ENCODE measurements at places on chromosomes 12 and 14.

DNA sequence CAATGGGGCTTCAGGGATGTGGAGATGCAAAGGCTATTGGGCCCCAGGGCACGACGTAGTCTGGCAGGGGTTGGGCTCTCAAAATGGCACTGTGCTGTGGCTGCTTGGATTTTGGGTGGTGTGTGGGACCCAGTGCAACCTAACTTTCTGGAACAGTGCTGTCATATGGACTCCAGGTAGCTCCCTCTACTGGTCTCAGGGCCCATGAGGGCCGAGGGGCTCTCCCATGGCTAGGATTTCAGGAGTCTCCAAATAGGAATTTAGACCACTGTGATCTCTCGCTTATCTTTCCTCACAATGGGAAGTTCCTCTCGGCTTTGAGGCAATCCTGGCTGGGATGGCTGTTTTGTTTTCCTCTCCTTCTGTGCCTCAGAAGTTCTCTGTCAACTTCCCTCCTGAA, 68.2 kb upstream of the MUCL1 start:
- DNase-seq = no peak

DNA sequence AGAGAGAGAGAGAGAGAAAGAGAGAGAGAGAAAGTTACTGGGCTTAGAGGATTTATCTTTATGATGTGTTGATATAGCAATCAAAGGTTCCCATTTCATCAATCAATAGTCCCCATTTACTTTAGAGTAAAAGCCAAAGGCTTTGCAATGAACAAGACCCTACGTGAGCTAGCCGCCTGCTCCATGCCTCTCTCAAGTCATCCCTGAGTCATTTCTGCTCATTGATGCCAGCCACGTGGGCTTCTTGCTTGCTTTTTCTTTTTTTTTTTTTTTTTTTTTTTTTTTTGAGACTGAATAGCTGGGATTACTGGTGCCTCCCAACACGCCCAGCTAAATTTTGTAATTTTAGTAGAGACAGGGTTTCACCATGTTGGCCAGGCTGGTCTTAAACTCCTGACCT, 70.9 kb downstream of the GPR135 start:
- DNase-seq = no peak

GRCh38 chr14:69797573-69798338, 715 bp upstream of the SLC10A1 start:
- DNase-seq = no peak

- DNase-seq = no peak
Measured at GRCh38 chr12:65427646-65428045, 149.2 kb downstream of the MSRB3 start.

DNA sequence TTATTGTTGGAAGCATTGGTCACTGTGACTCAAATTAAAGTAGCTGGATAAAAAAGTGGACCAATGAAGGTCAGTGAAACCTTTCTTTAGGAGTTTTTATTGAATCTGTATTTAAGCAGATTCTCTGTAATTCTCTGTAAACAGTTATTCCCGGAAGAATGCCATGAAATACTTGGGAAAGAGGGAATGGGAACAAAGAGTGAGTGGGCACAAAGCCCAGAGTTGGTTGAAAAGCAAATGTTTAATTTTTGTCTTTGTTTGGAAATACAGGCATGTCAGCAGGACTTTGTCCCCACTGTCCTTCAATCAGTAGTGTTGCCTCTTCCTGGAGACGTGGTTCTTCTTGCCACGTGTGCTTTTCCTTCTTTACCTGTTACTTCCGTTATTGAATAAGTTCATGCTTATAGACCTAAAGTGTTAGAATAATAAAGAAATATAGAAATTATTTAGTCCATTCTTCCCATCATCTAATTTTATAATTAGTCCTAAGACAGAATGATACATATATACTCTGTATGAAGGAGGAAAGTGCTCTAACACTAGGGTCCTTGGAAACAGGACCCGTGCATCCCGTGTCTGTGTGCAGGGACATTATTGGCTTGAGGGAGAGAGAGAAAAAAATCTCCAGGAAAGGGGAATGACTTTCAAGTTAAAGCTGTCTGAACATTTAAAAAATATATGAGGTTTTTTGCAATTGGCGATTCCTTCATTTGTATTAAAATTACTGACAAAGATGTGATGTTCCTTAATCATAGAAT, 2.0 kb upstream of the ANG start:
- DNase-seq = no peak

GRCh38 chr12:27436029-27436428, 10.5 kb upstream of the SMCO2 start:
- DNase-seq = no peak

DNA sequence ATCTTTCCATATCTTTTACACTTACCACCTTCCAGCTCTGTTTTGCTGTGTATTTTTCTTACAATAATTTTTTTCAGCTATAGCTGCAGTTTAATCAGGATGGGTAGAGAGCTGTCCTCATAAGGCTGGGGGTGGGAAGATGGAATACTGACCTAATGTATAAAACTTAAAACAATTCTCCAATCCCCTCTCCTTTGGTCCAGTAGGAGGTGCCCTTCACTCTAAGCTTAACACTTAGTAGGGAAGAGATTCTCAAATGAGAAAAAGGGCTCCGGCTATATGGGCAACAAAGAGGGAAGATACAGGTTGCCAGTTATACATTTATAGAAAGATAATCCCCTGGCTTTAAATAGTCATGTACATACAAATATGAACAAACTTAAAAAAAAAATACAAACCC, 2.8 kb downstream of the ORMDL2 start:
- no peak for DNase-seq

DNA sequence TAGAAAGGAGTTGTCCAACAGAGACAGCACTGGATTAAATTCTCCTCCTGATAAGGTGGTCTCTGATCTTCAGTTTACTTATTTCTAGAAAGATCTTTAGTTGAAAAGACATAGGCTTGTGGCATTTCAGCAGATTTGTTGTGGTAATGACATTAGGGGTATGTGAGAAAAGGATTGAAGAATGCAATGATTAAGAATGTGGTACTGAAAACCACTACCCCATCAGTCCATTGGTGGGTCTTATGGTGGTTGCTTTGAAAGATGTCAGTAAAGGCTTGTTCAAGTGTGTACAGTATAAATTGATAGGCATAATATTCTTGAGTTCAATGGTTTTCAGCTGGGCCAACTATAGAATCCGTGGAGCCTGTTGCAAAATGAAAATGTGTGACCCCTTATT, 10.8 kb downstream of the PPFIBP1 start:
- DNase-seq = no peak

DNA sequence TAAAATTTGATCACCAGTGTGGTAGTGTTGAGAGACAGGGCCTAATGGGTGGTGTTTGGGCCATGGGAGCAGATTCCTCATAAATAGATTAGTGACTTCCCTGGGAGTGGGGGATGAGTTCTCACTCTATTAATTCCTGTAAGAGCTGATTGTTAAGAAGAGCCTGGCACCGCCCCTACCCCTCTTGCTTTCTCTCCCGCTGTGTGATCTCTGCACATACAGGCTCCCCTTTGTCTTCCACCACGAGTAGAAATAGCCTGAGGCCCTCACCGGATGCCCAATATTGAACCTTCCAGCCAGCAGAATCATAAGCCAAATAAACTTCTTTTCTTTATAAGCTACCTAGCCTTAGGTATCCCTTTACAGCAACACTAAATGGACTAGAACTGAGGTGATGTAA, 31.9 kb upstream of the CAND1 start:
- DNase-seq = no peak

GRCh38 chr14:66085665-66086064, 400.5 kb upstream of the CCDC196 start:
- no peak for DNase-seq

DNA sequence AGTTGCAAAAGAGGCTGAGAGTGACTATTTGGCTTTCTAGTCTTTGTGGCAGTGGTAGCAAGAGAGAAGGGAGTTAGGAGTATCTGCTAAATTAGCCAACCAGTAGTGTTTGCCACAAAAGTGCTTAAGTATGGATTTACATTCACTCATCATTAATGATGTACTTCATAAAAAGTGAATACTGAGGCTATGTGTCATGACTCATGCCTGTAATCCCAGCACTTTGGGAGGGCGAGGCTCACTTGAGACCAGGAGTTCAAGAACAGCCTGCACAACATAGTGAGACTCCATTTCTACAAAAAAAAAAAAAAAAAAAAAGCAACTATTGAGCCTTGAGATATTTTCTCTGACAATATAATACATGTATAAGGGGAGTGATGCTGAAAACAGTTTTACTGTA, 36.8 kb downstream of the CCDC177 start:
- DNase-seq = no peak

- no peak for DNase-seq
Measured at GRCh38 chr14:96122496-96122895, 82.1 kb upstream of the BDKRB2 start.

GRCh38 chr12:51520576-51521325, 70.3 kb upstream of the SCN8A start:
- DNase-seq = no peak

GRCh38 chr14:26873362-26873960, 275.6 kb upstream of the NOVA1 start:
- DNase-seq = no peak

- no peak for DNase-seq
Measured at GRCh38 chr12:69655616-69656340, 43.3 kb downstream of the BEST3 start.

- DNase-seq = no peak
Measured at GRCh38 chr12:123075087-123075645, 75.7 kb downstream of the PITPNM2 start.

- no peak for DNase-seq
Measured at GRCh38 chr12:86264451-86265328, 8.5 kb upstream of the MGAT4C start.

DNA sequence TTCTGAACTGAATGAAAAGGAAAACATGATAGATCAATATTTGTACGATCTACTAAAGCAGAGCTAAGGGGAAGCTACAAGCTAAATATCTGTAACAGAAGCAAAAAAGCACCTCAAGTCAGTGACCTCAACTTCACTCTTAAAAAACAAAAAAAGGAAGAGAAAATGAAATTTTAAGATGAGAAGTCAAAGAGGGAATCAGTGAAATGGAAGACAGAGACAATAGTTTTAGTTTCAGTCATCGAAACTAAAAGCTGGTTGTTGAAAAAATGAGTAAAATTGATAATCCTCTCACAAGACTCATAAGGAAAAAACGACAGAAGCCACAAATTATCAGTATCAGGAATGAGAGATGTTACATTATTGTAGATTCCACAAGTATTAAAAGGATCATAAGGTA, 11.9 kb upstream of the SLC2A13 start:
- DNase-seq = no peak

DNA sequence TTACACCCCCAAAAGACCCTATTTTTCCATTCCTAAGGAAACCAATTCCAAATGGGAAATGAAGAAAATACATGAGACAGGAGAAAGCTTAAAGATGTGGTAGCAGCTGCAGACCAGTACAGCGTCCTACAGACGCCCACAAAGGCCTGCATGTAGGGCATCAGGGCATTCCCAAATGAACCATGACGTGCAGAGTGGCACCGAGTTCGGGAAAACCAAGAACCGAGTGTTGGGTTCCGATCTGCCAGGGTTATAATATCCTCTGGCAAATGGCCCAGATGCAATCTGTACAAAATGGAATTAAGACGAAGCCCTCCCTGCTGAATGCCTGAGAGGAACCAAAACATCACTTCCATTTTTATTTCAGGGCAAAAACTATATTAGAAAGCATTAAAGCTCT, 34.4 kb upstream of the SELPLG start:
- DNase-seq = no peak

DNA sequence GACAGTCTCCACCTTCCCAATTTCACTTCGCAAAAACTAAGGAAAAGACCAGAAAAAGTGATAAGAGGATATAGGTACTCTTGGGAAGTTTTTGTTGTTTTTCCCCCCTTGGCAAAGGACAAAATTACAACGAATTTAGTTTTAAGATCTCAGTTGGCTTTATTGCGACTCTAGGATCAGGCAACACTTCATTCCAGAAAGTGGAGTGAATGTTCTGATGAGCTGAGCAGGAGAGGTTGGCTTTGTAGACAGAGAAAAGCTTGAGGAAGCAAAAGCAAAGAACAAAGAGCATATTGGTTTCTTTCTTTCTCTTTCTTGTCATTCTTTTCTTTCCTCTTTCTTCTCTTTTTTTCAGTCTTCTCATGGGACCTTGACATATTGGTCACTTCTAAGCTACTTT, 640 bp upstream of the ZFYVE1 start:
- DNase-seq = no peak

- no peak for DNase-seq
Measured at GRCh38 chr14:102220031-102220430, 80.3 kb downstream of the WDR20 start.

GRCh38 chr14:60355768-60356167, 106.7 kb downstream of the PPM1A start:
- no peak for DNase-seq

GRCh38 chr12:47094804-47095203, 15.0 kb upstream of the AMIGO2 start:
- no peak for DNase-seq

DNA sequence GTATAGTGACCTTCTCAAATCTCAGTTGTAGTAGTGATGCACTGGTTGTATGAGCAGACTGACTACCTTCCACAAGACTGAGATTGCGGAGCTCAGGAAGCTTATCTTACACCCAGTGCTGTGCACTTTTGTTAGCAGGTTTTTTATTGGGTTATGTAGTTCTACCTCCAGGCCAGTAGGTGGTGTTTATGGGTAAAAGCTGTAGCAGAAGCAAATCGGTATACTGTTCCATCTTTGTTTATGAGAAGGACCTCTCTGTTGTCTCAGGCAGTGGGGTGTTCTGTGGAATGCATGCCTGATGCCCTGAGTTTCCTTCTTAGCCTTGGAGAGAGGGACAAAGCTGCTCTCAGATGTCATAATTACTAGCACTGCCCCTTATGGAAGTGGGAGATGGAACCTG, 217.8 kb downstream of the LRFN5 start:
- DNase-seq = no peak

DNA sequence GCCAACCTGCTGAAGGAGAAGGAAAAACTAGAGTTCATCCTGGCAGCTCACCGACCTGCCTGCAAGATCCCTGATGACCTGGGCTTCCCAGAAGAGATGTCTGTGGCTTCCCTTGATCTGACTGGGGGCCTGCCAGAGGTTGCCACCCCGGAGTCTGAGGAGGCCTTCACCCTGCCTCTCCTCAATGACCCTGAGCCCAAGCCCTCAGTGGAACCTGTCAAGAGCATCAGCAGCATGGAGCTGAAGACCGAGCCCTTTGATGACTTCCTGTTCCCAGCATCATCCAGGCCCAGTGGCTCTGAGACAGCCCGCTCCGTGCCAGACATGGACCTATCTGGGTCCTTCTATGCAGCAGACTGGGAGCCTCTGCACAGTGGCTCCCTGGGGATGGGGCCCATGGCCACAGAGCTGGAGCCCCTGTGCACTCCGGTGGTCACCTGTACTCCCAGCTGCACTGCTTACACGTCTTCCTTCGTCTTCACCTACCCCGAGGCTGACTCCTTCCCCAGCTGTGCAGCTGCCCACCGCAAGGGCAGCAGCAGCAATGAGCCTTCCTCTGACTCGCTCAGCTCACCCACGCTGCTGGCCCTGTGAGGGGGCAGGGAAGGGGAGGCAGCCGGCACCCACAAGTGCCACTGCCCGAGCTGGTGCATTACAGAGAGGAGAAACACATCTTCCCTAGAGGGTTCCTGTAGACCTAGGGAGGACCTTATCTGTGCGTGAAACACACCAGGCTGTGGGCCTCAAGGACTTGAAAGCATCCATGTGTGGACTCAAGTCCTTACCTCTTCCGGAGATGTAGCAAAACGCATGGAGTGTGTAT, 2.4 kb downstream of the FOS start:
- DNase-seq = no peak

- no peak for DNase-seq
Measured at GRCh38 chr14:98847521-98848468, 424.2 kb downstream of the BCL11B start.
